ENCODE measurements at places on chromosomes 6 and 20.

DNA sequence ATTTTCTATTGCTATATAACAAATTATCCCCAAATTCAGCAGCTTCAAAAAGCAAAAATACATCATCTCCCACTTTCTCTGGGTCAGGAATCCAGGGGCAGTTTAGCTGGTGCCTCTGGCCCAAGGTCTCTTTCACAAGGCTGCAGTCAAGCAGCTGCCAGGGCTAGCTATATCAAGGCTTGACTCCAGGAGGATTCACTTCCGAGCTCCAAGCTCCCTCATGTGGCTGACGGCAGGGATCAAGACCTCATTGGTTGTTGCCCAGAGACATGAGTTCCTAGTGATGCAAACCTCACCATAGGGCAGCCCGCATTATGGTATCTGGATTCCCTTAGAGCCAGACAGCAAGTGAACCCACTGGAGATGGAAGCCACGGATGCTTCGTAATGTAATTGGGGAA lies 1.3 kb upstream of the VNN1 start:
- peak; percentile 43 for DNase-seq

- DNase-seq, result no peak
Measured at GRCh38 chr6:165013701-165014100, 295.7 kb downstream of the C6orf118 start.

DNA sequence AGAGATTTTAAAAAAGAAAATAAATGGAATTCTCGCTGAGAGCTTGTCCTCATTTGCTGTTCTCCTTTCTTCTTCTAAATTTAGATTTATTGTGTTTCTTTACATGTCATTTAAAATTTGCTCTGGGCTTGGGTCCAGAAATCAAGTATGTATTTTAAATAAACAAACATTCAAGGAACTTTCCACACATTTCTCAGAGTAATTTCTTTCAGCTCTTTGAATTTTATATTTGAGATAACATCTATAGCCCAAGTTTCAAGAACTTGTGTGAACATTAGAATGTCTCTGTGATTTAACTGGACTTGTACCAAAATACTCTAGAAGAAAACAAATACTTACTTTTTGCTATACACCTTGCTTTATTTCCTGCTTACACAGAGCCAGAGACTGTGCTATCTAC lies 192.3 kb downstream of the TMEM200A start:
- DNase-seq, result no peak

GRCh38 chr20:42963796-42964195 lies 225.9 kb downstream of the PTPRT start:
- no peak for DNase-seq

GRCh38 chr6:148867862-148868261 lies 121.0 kb downstream of the UST start:
- no peak for DNase-seq

DNA sequence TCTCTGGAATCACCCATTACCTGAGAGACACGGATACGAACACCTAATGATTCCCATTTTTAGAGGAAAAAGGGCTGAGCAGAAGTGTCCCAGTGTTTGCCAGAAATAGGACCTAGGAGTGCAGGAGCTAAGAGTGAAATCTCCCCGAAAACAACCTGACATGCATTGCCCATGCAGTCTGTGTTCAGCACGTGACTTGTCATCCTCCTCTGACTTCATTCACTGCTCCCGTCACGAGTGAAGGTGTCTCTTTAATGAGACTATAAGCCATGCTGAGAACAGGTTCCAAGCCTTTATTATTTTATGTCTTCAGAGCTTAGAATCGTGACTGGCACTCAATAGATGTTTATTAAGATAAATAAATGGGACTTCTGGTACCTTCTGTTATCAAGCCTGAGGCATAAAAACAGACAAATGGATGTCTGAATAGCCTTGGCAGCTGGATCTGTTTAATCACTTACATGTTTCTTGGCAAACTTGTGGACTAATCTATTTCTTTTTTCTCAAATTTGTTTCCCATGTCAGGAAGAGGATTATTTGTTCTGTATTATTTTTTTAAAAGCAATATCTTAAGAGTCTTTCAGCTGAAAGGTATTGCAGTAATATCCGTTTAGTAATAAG lies 3.7 kb upstream of the MLIP start:
- DNase-seq, result peak; percentile 85

GRCh38 chr6:168370310-168370991 lies 50.9 kb upstream of the DACT2 start:
- DNase-seq, result peak; percentile 48

GRCh38 chr6:90338409-90338808 lies 41.8 kb upstream of the BACH2 start:
- no peak for DNase-seq

- DNase-seq, result no peak
Measured at GRCh38 chr6:1111361-1111760, 200.5 kb upstream of the FOXQ1 start.

- DNase-seq, result no peak
Measured at GRCh38 chr6:148620579-148621298, 126.1 kb upstream of the UST start.

DNA sequence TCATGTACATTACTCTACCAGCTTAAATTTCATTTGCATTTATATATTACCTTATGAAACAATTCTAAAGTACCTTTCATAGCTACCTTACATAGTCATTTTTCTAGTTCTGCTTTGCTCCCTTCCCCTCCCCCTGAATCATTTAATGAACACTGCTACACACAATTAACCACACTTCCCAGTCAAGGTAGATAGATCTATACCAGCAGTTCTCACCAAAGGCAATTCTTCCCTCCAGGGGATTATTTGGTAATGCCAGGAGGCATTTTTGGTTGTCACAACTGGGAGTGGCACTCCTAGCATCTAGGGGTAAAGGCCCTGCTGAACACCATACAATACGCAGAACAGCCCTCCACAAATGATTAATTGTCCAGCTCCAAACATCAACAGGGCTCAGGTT lies 143.9 kb upstream of the SHLD1 start:
- DNase-seq, result peak; percentile 48

DNA sequence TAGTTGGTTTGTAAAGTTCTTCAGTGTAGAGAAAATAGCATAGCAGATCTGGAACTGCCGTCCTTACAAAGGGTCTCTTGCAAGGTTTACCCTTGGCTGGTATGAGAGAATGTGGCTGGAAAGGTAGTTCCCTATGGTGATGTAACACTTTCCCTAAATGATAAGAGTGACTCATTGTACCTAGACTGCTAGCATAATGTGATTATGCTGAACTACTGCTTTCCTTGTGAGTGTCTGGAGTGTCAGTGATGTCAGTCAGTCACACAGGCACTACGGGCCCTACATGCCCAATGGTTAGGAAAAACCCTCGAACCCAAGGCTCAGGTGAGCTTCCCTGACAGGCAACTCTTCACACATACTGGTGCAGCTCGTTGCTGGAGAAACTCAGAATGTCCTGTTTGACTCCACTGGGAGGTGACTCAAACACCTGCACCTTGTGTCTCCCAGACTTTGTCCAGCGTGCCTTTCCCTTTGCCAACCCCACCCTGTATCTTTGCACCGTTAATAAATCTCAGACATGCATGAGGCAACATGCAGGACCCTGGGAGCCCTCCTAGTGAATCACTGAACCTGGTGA lies 28.4 kb upstream of the LY86 start:
- no peak for DNase-seq

- no peak for DNase-seq
Measured at GRCh38 chr20:49368596-49368995, 90.7 kb upstream of the ZNFX1 start.

DNA sequence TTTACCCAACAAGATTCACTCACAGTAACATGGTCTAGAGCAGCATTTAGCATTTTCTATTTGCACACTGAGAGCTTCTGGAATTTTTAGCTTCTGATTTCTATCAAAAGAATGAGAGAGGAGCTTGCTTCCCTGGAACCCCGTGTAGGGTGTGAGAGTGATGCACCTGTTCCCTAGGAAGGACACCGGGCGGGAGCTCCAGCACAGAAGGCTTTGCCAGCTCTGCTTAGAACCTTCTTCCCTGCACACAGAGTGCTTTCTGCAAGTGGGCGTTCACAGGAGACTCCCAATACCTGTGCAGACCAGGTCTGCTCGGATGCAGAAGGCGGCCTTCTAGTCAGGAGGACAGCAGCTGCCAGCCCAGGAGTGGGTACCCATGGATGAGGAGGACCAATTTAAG lies 217.3 kb downstream of the TBXT start:
- no peak for DNase-seq

GRCh38 chr20:47243532-47244305 lies 112.8 kb downstream of the ZMYND8 start:
- DNase-seq, result no peak

- DNase-seq, result no peak
Measured at GRCh38 chr6:170090561-170090960, 200.3 kb downstream of the DLL1 start.

GRCh38 chr6:36839749-36840431 lies 646 bp upstream of the CPNE5 start:
- DNase-seq, result peak; percentile 80

GRCh38 chr6:120122401-120122800 lies 772.8 kb upstream of the MAN1A1 start:
- DNase-seq, result peak; percentile 42

- DNase-seq, result no peak
Measured at GRCh38 chr6:55497694-55498093, 81.3 kb downstream of the HMGCLL1 start.

GRCh38 chr20:32681175-32682084 lies 7.7 kb upstream of the C20orf203 start:
- peak; percentile 92 for DNase-seq

GRCh38 chr6:117706504-117706903 lies 31.2 kb downstream of the NUS1 start:
- DNase-seq, result no peak

- no peak for DNase-seq
Measured at GRCh38 chr6:87182321-87182720, 27.0 kb downstream of the ZNF292 start.

GRCh38 chr6:56951049-56951831 lies 3.7 kb upstream of the BEND6 start:
- DNase-seq, result no peak

GRCh38 chr6:105821027-105821426 lies 265.1 kb upstream of the PRDM1 start:
- DNase-seq, result no peak

DNA sequence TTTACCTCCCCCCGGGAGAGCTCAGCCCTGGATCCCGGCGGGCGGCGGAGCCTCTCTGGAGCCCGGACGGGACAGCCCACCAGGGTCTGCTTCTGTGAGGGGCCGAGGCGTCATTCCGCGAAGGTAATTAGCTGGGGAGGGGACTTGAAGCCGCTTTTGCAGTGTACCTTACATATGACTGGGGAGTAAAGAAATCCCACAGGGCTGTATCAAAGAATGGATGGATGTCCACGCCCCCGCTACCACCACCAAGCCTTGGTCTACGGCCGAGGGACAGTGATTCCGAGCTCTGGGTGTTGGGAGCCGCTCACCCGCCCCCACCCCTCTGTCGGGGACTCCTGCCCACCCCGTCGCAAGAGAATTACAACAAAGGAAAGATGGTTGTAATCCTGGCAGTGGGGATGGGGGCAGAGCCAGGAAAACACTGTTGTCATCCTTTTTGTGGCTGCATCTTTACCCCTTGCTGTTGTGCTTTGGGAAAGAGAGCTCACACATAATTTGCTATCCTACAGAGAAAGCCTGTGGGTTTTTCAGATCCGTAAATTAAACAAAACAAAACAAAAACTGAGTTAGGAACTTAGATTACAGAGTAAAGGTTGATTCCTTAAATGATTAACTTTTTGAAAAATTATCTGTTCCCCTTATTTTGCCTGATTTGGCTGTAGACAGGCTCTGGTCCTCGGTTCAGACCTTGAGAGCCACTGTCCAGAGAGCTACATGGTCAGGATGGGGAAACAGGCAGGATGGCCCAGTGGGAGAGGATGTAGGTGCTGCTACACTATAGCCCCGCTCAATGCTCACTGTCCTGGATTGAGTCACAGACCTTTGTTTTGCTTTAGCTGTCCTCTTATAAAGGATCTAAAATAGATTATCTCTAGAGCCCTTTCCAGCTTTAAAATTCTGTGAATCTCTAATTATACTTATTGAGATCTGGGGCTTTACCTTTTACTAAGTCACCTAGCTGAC lies 997 bp upstream of the FBXO30 start:
- DNase-seq, result peak; percentile 73

GRCh38 chr6:52362443-52363227 lies 684 bp downstream of the PAQR8 start:
- peak; percentile 80 for DNase-seq

- no peak for DNase-seq
Measured at GRCh38 chr20:1346315-1346969, 17.5 kb upstream of the SDCBP2 start.

DNA sequence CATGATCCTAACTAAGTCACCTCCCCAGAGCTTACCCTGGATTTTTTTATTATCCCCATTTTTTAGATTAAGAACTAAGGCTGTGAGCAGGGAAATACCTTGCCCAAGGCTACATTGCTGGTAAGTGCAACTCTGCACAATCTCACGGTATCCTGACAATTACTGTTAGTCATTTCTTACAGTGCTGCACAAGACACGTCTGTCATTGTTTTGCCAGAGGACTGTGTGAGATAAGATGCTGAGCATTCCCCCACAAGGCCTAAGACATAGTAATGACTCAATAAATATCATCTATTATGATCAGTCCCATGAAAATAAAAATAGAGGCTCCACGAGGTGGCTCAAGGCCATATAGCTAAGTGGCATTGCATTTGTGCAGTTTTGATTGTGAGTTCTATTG lies 21.0 kb downstream of the PFDN4 start:
- DNase-seq, result no peak

- DNase-seq, result no peak
Measured at GRCh38 chr6:164561656-164562055, 747.7 kb downstream of the C6orf118 start.

- no peak for DNase-seq
Measured at GRCh38 chr6:148288541-148288940, 54.1 kb upstream of the SASH1 start.

- DNase-seq, result no peak
Measured at GRCh38 chr6:154138793-154139192, 99.8 kb downstream of the OPRM1 start.

DNA sequence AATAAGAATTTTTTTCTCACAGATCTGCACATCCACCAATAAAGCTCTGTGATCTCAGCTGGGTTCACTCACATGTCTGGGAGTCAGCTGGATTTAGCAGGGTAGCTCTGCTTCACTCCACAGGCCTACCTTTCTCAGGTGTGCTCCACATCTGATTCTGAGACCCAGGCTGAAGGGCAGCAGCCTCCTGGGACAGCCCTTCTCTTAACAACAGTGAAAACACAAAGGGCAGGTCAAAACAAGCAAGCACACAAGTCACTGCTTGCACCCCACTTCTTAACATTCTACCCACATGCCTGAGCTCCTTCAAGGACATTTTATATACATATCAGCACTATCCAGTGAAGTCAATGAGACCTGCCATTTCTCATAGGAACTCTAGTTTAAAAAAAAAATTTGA lies 96.0 kb upstream of the MAP3K4 start:
- DNase-seq, result peak; percentile 16
